ENCODE measurements at places on chromosomes 5 and 9. TPM values are rescaled to one million over a fixed set of nuclear protein-coding genes. Genes with fewer than 3 reads are reported as not detected.

Gene ANKRD18B
- polyA plus RNA-seq, result 0.13 TPM

GRCh38 chr5:142838845-142839244, 68.7 kb downstream of the ARHGAP26 start:
- no peak for DNase-seq

DNA sequence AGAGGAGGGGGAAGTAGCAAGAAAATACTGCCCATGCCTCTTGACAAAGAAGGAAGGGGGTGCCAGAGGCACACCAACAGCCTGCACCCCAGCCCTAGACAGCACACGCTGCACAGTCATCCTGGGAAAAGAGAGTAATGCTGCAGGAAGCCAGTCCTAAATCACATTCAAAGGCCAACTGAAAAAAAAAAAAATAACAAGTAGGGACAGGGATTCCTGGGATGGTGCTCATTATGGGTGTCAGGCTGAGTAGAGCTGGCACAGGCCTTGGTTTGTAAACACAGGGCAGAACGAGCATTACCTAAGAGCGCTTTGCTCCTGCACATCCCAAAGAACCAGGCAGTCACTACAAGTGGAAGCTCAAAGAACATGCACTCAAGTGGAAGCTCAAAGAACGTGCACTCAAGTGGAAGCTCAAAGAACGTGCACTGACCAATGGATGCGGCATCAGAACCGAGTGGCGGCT, 7.8 kb downstream of the RAPGEF1 start:
- DNase-seq, result no peak

Gene MYO10
- 10.3 TPM for polyA plus RNA-seq

DNA sequence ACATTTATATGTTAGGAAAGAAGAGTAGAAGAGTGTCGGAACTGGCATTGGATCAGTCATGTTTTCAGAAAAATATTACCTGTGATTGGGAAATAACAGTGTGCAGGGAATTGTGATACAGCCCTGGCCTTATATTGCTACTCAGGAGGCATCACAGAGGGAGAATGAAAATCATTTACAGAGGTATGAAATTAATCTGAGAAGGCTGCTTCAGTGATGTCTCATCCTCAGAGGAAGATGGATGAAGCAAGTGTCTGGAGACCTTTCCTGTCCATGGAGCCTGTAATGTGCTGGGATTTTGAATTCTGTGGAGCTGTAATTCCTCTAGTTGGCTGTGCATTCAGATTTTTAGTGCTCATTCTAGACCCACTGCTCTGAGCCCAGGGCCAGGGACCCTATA, 3.8 kb downstream of the ACTBL2 start:
- no peak for DNase-seq

Gene EDIL3
- 1.6 TPM for polyA plus RNA-seq

Gene PLPP7
- 0.54 TPM for polyA plus RNA-seq

DNA sequence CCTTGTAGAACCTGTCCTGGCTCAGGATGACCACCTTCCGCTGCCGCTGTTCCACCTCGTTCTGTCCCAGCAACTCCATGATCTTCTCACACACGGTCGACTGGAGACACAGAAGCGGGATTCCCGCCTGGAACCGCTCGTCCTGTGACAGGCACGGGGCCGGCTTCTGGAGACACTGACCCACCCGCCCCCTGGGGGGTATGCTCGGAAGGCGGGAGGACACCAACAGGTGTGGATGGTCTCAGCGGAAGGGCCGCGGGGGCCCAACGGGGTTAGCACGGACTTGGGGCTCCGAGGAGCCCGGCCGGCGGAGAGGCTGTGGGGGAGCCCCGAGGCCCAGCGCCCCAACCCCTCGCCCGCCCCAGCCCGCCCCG, 530 bp downstream of the UCK1 start:
- peak; percentile 14 for DNase-seq

Gene SPINK6
- not detected for polyA plus RNA-seq

GRCh38 chr9:126275386-126276001, 51.1 kb upstream of the MVB12B start:
- DNase-seq, result no peak

DNA sequence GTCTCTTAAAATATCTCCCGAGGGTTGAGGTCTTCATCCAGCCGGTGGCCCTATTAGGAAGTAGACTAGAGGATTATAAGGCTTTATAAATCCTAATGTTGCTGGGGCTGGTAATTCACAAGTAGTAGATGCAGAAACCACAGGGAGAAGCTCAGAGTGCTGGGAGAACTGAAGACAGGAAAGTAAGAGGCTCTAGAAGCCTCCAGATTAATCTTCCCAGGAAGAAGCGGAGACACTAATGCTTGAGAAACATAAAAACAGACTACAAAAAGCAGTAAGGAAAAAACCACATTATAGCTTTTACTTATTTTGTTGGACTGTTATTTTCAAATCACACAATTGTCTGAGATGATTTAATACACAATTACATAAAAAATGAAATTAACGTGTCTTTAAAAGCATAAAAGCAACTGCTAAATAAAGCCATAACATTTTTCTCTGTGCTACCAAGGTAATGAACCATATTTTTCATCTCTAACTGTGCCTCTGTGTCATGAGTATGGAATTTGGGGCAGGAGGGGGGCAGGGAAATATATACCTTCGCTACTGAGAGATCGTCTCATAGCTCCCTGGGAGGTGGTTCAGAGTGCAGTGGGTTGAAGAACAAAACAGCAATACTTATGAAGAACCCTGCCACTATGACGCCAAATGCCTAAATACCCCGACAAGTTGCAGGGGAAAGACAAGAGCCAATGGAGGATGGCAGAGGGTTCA, 806.2 kb upstream of the WWC1 start:
- no peak for DNase-seq

GRCh38 chr9:15961217-15961616, 408.4 kb downstream of the CCDC171 start:
- DNase-seq, result no peak

- no peak for DNase-seq
These were observed 30.3 kb upstream of the RFK start for GRCh38 chr9:76424491-76424890.

DNA sequence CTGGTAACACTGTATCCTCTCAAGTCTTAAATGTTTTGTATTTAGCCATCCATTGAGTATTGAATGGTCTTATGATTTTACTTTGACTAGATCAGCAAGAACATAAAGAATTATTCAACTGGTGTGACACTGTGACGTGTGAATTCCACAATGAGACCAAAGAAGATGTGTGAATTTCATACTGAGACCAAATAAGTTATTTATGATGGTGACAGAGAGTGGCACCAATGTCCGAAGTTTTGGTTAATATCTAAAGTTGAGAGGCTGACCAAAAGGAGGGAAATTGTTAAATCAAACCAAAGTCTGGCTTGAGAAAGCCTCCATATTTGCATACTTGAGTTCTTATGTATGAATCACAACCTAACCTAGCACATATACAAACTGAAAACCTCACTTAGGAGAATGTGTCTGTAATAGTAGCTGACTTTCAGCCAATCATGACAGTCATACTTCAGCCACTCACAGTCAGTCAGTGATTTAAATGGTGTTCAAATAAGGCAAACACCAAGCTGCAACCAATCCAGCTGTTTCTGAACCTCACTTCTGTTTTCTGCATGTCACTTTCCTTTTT, 31.5 kb upstream of the FAM170A start:
- DNase-seq, result no peak

- no peak for DNase-seq
These were observed 37.9 kb downstream of the GLRA1 start for GRCh38 chr5:151886546-151887275.

DNA sequence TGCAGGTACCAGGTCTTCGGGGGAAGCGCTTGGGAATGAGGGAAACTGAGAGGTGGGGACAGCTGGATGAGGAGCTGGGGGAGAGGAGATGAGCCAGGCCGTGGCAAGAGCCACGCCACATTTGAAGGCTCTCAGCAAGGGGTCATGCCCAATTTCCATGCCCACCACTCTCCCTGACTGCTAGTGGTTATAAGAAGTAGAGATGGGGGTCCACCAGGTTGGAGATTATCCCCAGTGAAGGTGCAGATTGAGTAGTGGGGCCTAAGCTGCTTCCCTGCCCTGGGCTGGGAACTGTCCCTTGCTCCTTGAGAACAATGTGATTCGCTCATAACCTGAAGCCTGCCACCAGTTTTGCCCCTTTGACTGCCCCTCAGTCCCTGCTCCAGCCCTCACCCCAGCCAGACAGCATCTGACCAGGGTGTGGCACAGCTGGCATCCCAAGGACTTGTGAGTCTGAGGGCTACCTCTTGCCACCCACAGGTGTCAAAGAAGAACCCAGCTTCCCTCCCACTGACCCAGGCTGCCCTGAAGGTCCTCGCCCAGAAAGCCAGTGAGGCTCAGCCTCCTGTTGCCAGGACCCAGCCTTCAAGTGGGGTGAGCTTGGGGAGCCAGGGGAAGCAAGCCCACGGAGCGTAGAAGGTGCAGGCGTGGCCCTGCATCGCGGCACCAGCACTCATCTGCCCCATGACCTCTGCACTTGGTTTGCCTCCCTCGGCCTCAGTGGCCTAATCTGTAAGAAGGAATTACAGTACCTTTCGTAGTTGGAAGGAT, 21.5 kb downstream of the CD74 start:
- DNase-seq, result no peak

- no peak for DNase-seq
These were observed 26.5 kb downstream of the DDX46 start for GRCh38 chr5:134784946-134785620.

DNA sequence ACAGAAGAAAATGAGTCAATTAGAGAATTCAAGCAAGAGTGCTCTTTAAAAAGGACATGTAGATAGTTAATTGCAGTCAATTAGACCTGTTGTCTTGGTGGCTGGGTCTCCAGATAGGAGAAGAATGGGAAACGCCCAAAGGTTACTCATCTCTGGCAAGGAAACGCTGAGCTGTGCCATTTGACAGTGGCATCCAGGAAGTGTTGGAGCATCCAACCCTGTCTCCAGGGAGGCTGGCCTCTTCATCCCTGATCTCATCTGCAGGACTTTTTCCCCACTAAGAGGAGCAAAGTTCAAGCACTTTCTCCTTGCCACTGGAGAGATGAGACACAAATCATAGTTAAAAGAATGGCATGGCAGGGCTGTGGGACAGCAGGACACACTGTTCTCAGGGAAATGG, 111.7 kb upstream of the MSX2 start:
- peak; percentile 82 for DNase-seq

Gene SPINK7
- not detected for polyA plus RNA-seq

- DNase-seq, result no peak
These were observed 94.5 kb downstream of the CFAP90 start for GRCh38 chr5:7756453-7756852.

Gene SLC34A1
- polyA plus RNA-seq, result 0.07 TPM

DNA sequence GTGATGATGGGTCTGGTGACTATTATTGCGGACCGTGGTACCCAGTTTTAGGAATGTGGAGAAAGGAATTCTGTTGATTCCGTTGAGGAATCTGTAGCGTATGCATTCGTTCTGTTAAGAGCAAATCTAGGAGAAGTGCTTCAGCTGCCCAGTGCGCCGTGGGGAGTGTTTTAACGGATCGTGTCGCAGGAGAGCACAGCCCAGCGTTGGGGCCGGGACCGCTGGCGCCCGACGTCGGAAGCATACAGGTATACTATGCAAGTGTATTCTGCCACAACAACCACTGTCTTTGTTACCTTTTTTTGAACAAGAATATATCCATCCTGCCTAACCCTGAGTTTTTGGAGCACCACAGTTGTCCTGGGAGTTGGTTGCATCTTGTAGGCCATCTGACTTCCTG, 42.7 kb downstream of the TENT4A start:
- no peak for DNase-seq

DNA sequence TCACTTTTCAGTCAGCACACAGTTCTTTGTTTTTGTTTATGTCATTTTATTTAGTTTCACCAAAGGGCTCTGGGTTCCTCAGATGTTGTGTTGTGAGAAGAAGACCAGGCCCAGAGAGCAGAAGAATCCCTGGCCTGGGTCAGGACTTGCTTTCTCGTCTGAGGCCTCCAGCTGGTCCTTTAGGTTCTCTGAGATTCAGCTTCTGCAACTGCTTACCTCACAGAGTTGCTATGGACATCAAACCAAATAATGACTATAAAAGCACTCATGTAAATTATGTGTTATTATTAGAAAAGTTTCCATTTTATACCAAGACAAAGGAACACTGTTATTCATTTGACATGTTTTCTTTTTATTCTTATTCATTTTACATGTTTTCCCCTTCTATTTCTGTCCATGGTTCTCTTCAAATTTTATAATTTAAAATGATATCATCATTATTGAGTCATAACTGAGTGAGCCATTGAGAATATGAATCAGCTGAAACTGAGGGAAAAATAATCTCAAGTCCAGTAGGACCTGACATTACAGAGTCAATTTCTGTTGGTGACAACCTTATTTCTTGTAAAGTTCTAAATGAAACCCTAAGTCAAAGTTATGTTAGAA, 44.0 kb upstream of the GLRX start:
- DNase-seq, result no peak

Gene SHISAL2B
- not detected for polyA plus RNA-seq

GRCh38 chr9:121550041-121550440, 50.4 kb upstream of the GGTA1 start:
- no peak for DNase-seq

Gene SPATA6L
- polyA plus RNA-seq, result 3.4 TPM
